ENCODE measurements at places on chromosomes 6 and 20. TPM values are rescaled to one million over a fixed set of nuclear protein-coding genes. Genes with fewer than 3 reads are reported as not detected.

COL9A3 gene
- 1.0 TPM for total RNA-seq

MUC22 gene
- total RNA-seq, result not detected

KCNS1 gene
- 0.70 TPM for total RNA-seq

BNIP5 gene
- total RNA-seq, result not detected

OR2H2 gene
- not detected for total RNA-seq

RAD21L1 gene
- not detected for total RNA-seq

NFKBIL1 gene
- 10.6 TPM for total RNA-seq

TSBP1 gene
- total RNA-seq, result not detected

DNA sequence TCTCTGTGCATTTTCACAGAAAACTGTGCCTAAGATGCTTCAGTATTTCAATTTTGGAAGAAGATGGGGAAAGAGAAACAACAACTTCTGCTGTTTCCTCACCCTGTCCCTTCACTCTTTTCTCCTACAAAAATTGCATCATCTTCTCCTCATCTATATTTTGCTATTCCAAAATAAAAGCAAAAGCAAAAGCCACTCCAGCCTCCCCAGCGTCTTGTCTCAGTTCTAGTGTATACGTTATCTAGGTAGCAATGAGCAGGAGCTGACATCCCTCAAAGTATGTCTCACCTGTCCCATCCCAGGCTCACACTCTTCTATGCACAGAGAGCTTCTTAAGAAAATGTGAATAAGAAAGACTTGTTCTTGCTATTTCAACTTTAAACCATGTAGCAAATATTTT, 163.8 kb upstream of the TAB2 start:
- no peak for DNase-seq

DNA sequence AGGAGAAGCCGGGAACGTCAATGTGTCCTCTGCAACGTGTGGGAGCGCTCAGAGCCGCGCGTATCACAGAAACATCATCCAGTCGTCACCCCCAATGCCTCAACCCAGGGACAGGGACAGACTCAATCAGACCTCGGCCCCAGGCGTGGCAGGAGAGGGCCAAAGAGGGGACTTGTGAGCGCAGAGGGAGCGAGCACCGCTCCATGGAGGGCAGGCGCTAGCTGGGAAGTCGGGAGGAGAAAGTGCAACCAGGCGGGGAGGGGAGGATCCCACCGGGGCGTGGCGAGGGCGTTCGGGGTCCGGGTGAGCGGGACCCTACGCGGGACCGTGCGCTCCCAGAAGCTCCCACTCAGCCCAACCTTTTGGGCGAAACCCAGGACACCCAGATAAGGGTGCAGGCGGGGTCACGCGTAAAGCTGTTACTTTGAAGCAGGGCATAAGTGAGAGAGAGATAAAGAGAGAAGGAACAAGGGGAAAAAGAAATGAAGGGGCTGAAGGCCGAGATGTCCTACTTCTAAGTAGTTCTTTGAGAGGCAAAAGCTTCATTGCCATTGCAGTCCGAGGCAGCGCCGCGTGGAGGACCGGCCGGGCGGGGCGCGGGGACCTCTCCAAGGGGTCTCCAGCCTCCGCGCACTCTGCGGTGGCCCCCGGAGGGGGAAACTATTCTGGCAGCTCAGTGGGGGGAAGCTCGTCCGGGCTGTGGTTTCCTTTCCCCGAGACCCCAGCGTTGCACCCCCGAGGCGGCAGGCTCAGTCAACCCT, 862 bp upstream of the SOBP start:
- DNase-seq, result peak; percentile 14

GRCh38 chr6:151341476-151342195, 49.7 kb downstream of the ZBTB2 start:
- DNase-seq, result no peak

DNA sequence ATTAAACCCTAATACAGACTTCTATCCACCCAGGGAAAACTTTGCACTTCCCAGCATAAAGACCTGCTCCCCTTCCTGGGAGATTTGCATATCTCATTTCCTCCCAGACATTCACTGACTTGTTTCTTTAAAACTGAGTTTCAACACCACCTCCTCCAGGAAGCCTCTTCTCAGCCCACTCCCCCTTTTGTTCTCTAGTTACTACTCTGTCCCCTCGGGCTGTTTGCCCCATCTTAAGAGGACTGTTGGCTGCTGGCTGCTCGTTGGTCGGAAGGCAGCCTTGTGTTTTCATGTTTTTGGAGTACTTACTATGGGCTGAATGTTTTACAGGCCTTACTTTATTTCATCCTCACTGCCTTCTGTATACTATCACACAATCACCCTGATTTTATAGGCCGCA, 6.6 kb downstream of the ARHGAP40 start:
- no peak for DNase-seq

- peak; percentile 98 for DNase-seq
These were observed at the start of gene CMTR1 for GRCh38 chr6:37432916-37433656. Gene CMTR1 (plus strand): TSS chr6:37433221. CDS start chr6:37435630, 2,409 bp downstream.

DNA sequence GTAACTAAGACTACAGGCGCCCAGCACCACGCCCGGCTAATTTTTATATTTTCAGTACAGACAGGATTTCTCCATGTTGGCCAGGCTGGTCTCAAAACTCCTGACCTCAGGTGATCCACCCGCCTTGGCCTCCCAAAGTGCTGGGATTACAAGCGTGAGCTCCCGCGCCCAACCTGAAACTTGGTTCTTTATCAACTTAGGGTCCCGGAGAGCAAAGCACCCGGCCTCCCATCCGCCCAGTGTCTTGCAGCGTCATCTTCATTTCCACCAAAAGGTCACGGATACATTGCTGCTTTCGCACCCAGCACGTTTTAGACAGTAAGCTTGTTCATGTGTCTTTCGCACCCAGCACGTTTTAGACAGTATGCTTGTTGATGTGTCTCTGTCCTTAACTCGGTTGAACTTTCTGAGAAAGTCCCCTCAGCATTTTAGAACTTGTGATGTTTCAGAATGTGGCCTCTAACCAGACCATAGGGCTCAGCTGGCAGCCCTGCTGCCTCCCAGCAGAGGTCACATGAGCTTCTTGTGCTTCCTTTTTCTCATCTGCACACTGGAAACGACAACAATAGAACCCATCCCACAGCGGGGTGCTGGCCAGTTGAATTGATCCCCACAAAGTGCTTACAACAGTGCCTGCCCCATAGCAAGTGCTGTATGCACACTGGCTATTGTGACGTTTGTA, 48.8 kb downstream of the PRR18 start:
- no peak for DNase-seq

DNA sequence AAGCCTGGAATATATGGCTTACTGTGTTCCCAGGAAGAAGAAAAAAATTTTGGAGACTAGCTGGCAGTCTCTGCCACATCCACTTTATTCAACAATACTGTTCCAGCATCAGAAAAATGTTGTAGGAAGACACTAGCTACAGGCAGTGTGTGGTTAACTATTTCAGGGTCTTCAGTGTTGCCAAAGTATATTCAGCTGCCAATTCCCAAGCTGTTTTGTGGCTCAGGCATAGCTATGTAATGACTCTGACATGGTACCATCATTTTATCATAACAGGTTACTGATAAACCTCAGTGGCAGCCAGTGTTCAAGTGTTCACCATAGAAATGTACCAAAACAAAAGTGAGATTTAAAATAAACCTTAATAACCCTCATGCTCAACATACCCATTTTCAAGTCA, 503.1 kb downstream of the ADGRB3 start:
- no peak for DNase-seq

GRCh38 chr20:35702051-35702823, 3.0 kb downstream of the ROMO1 start:
- DNase-seq, result no peak

GRCh38 chr20:17043323-17043722, 183.5 kb upstream of the PCSK2 start:
- DNase-seq, result no peak

GRCh38 chr20:39939241-39939865, 749.7 kb downstream of the MAFB start:
- DNase-seq, result no peak

- DNase-seq, result no peak
These were observed 109.9 kb downstream of the POPDC3 start for GRCh38 chr6:105069821-105070445.

- DNase-seq, result no peak
These were observed 36.1 kb upstream of the INSM1 start for GRCh38 chr20:20331817-20332216.

- no peak for DNase-seq
These were observed 215.2 kb upstream of the ARID1B start for GRCh38 chr6:156562019-156562418.

DNA sequence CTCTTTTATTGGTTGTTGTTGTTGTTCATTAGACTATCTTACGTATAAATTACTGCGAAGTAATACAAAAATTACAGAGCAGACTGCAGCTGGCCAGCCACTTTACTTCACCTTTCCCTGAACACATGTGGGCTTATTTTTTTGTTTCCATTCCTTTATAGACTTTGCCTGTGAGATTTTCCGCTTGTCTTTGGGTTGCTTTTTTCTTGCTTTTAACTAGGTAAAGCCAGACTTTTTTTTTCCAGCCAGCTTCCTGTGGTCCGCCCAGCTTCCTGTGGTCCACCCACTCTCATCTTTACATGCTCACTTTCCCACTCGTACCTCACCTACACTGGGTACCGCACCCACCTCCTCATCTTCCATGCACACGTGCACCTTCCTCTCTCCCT, 79.0 kb downstream of the IPCEF1 start:
- DNase-seq, result peak; percentile 57

DNA sequence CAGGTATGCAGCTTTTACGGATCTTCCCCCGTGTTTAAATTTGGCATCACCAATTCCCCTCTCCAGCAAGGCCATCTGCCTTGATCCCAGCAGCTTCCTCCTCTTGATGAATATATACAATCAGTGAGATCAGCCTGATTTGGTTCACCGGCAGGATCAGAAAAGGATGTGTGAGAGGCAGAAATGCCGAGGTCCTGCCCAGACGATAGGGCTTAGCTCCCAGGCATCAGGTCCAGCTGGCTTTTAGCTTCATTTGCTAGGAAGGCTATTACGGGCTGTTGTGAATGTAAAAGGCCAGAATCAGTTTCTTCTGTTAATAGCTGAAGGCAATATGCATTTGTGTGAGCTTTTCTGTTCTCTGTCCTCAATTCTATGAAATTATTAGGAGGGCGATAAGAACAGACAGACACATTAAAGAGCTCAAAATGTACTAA, 372.8 kb downstream of the BTBD9 start:
- DNase-seq, result no peak

- DNase-seq, result no peak
These were observed 9.6 kb upstream of the PRIM2 start for GRCh38 chr6:57307850-57308249.

GRCh38 chr20:3194617-3195280, 9.7 kb downstream of the DDRGK1 start:
- DNase-seq, result no peak

GRCh38 chr6:36519352-36519751, 27.9 kb downstream of the STK38 start:
- no peak for DNase-seq

DNA sequence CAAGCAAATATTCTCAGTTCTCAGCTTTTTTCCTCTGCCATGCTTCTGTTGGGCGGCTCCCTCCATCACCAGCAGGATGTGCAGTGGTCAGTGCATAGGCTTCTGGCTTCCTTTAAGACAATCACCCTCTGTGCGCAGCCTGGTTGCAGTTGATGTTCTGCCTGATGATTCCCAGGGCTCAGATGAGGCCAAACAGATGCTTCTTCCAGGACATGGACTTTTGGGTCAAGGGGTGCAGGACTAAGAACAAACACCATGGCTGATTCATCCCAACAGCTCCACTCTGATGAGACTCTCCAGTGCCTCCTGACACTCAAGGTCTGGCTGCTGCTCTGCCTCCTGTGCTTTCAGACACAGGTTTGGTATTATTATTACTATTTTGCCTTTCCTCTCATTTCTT, 554.8 kb upstream of the CDH4 start:
- DNase-seq, result no peak

DNA sequence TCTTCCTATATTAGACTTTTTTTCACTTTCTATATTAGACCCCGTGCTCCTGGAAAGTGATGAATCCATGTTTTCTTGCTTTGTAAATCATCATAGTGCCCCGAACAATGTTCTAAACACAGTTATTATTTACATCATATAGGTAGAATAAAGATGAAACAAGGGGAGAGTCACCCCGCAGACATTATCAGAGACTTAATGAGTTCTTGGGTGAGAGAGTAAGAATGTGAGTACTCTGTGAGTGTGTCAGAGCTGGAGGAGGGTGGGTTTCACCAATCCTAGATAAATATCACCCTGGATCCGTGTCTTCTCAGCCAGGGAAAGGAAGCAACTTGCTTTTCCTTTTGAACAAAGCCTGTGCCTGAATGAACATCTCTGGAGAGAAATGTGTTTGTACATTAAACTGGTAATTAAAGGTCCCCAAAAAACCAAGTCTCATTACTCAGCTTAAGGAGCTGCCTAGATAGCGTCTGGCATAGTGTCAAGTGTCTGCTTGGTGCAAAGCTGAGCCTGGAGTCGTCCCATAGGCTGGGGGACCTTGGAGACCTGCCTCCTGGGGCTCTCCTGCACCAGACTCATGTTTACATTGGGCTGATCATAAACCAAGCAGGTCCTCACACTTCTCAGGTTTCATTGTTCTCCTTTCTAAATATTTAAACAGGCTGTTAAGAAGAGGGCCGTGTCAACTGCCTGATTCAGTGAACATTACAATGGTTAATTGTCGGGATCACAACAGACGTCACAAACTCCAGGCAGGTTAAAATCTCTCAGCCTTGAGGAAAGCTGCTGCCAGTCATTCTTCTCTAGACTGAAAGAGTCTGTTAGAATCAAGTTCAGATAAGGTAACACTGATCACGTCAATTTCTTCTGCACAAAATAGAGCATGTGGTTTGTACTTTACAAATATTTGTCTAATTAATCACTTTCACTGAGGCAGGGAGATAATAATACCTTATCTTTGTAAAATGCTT, 179.7 kb upstream of the MYLIP start:
- no peak for DNase-seq

DNA sequence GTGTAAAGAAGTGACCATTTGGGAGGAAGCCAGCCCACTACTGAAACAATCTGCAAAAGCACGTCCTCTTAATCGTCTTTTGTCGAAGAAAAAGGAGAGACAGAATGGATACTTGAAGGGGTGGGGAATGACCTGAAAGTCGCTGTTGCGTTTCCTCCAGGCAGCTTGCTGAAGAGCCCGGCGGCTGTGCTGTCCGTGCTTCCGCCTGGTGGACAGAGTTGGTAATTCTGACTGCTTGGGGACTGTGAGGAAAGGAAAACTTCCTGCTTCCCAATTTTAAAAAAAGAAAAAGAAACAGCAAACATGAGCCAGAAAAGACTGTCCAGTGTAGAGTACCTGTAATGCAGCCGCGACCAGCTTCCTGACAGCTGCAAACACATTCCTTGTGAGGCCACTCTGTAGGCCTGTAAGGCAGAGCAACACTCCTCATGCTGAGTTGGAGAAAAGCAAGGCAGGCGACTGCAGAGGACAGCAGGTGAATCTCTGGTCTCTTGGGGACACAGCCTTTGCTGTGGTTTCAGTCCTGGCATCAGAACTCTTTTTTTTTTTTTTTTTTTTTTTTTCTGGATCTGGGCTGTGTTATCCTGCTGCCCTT, 251.1 kb upstream of the TBX18 start:
- DNase-seq, result peak; percentile 1

DNA sequence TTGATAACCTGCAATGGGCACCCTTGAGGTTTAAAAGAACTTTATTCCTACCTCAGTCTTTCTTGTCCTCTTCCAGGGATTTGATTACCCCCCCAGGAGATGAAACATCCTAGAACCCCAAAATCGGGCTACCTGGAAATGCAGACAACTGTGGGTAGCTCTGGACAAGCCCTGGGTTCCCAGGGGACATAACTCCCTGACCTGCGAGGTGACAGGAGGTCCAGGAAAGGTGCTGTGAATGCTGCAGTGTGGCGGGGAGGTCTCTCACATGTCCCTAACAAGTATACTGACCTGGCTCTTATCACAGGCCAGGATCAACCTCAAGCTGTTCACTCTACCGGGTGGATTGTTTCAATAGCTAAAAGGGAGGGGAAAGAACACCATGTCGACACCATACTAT, 11.6 kb downstream of the JAG1 start:
- no peak for DNase-seq
